ENCODE measurements at places on chromosomes 4 and X. TPM values are rescaled to one million over a fixed set of nuclear protein-coding genes. Genes with fewer than 3 reads are reported as not detected.
A peak's percentile ranks its signal among the peaks of the same experiment; 100 is the strongest.

DNA sequence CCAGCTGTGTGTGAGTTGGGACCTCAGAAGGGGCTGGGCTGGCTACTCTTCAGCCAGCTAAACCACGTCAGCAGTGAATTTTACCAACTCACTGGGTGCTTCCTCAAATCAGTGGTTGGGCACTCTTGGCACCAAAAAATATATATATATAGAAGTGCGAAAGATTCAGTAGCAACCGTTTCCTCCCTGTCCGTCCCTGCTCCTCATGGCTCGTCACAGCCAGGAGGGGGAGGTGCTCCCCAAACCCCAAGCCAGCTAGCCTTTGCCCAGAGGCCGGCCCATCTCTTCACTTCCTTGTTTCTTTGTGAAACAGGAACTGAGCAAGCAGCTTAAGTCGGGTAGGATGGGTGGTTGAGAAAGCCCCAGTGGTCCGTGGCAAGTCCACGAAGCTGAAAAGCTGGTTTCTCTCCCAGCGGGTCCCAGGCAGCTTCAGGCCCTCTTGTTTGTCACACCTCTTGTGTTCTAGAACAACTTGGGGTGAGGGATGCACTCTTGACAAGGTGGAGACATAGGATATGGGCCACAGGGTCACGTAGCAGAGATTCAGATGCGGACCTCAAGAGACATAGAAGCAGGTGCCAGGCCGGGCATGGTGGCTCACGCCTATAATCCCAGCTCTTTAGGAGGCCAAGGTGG, 6.8 kb upstream of the SASH3 start:
- ATAC-seq: peak; percentile 48

GRCh38 chrX:105872941-105873340, 50.6 kb downstream of the NRK start:
- ATAC-seq: no peak

GRCh38 chr4:168883513-168883912, 126.5 kb downstream of the CBR4 start:
- no peak for ATAC-seq

Gene UGT2B17
- total RNA-seq: not detected

DNA sequence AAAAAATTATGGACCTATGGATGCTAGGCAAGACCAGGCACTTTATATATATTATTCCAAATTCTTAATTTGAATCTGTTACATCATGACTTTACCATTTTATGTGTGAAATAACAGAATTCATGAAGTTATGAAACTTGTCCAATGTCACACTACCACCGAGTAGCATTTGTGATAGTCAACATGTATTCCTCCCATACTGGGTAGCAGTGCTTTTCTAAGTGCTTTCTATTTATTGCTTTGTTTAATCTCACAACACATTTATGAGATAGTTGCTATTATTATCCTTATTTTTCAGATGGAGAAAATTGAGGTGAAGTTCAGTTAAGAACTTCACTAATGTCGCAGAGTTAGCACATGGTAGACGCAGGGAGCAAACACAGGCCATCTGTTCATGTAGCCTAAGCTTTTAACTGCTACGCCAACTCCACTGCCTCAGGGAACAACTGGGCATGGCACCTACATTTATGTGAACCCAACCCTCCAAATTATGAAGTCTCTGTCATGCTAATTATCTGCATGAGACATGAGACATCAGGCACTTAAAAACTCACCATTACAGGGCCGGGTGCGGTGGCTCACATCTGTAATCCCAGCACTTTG, 20.8 kb downstream of the GUCY1A1 start:
- ATAC-seq: no peak

Gene HELQ
- 16.7 TPM for total RNA-seq

GRCh38 chr4:43112139-43112538, 219.6 kb downstream of the GRXCR1 start:
- ATAC-seq: no peak

Gene XAGE2
- total RNA-seq: not detected

DNA sequence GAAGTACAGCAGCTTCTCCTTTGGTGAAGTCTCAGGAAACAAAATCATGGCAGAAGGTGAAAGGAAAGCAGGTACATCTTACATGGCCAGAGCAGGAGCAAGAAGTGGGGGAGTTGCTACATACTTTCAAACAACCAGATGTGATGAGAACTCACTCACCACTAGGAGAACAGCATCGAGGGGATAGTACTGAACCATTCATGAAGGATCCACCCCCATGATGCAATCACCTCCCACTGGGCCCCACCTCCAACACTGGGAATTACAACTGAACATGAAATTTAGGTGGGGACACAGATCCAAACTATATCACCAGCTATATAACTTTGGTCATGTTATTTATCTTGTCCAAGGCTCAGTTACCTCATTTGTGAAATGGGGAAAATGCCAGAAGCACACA, 159.4 kb downstream of the OPHN1 start:
- ATAC-seq: no peak

DNA sequence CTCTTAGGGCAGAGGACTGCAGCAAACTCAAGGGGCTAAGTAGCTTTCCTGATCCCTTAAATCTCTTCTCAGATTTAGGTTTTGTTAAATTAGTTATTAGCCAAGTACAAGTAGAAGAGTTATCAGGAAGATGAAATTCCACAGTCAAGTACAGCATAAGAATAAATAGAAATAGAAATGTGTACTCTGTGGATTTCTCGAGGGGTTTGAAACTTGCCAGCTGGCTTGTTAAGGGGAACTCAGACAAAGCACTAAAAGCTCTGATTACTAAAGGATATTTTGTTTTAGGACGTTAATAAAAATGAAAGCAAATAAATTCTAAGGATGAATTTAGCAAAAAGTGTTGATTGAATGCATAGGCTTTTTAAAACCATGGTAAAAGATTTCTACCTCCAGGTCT, 654.6 kb downstream of the RAPGEF2 start:
- ATAC-seq: no peak

DNA sequence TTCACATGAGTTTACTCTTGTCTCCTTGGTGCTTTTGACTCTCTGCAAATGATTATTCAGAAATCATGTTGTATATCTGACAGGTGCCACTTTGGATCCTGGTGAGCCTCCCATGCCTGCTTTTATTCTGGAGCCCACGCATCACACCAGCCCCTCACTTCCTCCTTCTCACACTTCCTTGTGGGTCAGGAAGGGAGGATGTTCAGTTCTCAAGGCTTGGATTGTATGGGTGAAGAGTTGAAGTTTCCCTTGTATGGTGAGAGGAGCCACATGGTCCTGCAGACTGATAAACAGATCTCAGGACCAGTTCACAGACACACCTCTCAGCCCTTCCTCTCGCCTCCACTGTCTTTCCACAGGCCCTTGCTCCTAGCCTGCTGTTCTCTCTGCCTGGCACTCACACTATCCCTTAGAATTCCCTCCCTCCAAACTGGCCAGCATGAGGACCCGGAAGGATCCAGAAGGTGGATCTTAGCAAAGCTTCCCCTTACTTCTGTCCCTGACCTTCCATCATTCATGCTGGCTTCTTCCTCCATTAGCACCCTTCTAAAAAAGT, 92.1 kb downstream of the STK32B start:
- ATAC-seq: no peak

DNA sequence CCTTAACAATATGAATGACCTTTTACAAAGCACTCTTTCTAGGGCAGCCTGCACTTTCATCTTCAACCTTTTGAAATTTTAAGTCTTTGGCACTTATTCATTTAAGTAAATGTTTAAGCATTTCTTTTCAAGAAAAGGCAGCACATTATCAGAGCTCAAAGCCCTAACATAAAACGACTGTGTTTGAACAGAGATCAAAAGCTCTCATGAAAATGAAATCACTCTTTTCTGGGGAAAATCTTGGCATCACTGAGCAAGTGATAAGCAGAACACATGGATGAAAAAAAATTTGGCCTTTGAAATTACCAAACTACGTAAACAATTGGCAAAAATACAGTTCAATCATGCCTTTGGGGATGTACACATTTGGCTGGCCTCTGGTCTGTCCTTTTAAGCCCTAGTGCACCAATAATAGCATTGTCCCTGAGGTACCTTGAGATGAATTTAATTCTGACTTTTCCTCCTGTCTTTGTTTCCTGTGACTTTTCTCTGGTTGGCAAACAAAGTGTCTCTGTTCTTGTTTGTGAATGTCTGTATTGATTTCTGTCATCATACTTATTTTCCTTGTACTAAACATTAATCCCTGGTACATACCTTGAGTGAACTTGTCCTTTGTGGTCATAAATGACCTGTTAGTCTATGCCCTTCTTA, 12.9 kb upstream of the ODAM start:
- no peak for ATAC-seq

DNA sequence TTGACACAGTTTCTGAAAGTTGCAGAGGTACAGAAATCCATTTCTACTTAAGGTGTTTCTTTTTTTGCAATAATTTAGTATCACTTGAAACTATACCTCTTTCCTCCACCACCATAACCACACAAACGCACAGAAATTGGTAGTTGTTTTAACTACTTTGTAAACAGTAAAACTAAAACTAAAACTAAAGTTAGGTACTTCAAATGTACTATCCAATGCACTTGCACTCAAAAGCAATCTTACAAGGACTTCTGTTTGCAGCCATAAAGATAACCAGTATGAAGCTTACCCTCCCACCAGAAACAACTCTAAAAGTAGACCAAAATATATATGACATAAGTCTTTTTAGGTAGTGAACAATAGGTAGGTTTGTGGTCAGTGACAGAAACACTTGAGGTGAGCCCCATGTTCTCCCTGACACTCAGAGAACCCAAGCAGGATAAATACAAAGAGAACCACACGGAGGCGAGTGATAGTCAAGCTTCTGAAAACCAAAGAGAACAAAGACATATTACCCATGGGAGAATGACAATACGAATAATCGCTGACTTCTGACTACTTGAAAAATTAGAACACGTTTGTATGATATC, 72.2 kb upstream of the VBP1 start:
- no peak for ATAC-seq

- no peak for ATAC-seq
Measured at GRCh38 chr4:184961660-184962059, 56.6 kb upstream of the HELT start.

DNA sequence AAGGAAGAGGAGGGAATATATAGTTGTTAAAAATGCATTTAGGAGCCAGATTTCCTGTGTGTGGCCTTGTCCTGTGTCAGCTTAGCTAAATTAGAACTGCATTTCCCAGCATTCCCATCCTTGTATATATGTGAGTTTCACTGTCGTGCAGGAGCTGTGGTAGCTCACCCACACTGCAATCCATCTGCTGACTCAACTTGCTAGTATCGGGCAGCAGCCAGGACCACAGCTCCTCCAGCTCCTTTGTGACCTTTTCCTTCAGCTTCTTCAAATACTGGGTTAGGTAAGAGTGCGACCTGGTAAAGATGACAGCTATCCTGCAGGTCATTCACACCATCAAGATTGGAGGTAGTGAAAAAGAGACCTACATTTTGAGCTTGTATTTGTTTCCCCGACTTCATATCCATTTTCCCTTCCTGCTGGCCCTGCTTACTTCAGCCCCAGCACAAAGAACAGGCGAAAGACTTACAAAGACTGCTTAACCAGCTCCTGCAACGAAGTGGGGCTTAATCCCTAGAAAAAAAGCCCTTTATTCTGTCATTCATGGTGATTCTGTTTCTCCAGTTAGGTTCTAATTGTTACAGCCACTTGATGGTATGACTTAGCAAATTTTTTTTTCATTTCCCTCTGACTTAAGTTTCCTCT, 11.4 kb downstream of the ASIC5 start:
- no peak for ATAC-seq

- no peak for ATAC-seq
Measured at GRCh38 chr4:173272996-173273395, 61.2 kb downstream of the HMGB2 start.

DNA sequence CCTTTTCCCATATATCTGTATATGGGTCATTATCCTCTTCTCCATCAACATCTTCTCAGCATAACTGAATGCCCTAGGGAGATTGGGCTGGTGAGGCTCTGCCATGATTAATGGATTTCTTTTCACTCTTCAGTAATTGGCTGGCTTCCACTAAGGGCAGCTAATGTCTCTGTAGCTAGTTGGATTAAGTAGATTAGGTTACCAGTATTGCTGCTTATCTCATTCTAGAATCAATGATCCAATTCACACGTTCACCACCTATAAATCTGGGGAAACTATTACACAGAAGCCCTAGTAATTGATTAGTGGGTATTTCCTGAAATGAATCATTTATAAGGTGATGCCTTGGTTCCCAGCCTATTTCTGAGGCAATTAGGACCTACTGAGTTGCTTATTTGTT, 94.8 kb downstream of the KDR start:
- ATAC-seq: no peak

DNA sequence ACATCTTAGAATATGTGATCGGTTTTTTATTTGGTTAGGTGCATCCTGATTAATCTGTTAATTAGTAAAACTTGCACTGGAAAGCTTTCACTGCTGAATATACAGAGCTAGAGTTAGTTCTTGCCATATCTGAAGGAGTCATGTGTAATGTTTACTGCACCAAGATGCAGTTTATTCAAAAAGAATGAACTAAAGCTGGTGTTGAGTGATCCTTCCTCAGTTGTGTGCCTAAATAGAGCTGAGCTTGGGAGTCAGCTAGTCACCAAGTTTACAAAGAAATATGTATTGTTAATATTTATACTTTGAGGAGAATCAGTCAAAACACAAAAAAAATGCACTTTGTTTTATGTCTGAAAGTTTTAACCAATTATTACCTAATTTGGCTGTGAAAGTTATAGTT, 54.1 kb upstream of the FHDC1 start:
- no peak for ATAC-seq

GRCh38 chr4:2101346-2102044, 42.4 kb downstream of the NAT8L start:
- ATAC-seq: no peak

GRCh38 chrX:31807165-31807564, 735.3 kb upstream of the FTHL17 start:
- no peak for ATAC-seq

GRCh38 chr4:17296921-17297890, 214.7 kb downstream of the QDPR start:
- no peak for ATAC-seq

DNA sequence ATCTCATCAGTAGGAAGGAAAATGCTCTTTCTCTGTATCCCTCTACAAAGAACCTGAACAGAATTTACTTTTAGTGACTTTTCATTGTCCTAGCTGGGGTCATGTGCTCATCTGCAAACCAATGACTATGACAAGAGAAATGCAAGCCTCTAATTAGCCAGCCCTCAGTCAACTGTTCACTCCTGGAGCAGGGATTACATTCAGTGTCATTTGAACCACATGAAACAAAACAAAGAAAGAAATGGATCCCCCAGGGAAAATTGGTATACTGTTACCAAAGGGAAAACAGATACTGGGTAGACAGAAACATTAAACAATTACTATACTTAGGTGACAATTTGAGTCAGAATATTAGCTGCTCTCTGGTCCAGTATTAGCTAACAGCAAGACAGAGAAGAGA, 173.6 kb downstream of the RCHY1 start:
- no peak for ATAC-seq

GRCh38 chr4:148263802-148264201, 178.4 kb downstream of the NR3C2 start:
- no peak for ATAC-seq

GRCh38 chr4:21195682-21196081, 495.4 kb downstream of the PACRGL start:
- no peak for ATAC-seq

Gene YIPF7
- total RNA-seq: not detected

DNA sequence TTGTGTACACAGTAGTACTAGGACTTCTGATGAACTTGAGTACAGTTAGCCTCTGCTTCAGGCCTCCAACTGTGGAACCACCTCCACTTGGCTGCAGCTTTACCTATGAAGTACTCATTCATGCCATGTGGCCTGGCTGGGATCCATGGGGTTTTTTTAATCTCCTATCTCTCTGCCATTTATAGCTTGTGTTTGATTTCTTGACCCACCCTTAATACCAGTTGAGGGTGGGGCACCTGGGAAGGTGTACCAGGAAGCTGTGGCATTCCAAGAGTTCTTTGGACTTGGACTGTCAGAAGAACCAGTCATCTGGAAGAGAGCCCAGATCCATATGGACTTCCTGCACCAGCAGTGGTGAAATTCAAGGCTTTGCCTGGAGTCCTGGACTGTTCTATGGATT, 230.1 kb downstream of the SHROOM3 start:
- ATAC-seq: no peak
